ENCODE measurements at places on chromosomes 1 and 21.
A peak's percentile ranks its signal among the peaks of the same experiment; 100 is the strongest.

- DNase-seq: no peak
Measured at GRCh38 chr1:67978890-67979516, 71.4 kb downstream of the DIRAS3 start.

- peak; percentile 48 for DNase-seq
Measured at GRCh38 chr1:226649780-226650179, 89.3 kb downstream of the ITPKB start.

GRCh38 chr1:154714638-154715037 is 106.7 kb upstream of the ADAR start:
- DNase-seq: peak; percentile 46

DNA sequence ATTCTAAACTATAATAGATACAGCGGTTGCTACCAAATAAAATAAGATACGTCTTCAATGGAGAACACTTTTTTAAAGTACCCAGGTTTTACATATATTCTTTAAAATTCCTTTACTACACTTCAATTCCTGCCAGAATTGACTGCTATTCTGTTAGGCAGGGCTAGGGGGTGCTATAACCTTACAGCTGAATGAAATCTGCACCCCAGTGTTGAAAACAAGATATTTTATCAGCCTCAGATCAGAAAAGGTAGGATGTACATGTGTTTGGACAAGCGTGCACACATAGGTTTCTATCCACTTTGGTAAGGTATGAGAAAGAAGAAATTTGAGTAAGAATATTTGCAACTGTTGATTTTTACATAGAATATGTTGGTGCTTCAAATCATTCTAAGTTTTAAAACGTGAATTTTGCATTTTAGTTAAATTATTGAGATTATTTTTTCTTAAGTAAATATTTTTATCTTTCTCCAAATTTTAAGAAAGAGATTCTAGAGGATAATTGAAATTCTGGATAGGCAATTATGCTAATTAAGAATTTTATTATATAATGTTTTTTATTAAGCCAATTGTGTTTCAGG is 490.8 kb upstream of the ADGRL4 start:
- no peak for DNase-seq

DNA sequence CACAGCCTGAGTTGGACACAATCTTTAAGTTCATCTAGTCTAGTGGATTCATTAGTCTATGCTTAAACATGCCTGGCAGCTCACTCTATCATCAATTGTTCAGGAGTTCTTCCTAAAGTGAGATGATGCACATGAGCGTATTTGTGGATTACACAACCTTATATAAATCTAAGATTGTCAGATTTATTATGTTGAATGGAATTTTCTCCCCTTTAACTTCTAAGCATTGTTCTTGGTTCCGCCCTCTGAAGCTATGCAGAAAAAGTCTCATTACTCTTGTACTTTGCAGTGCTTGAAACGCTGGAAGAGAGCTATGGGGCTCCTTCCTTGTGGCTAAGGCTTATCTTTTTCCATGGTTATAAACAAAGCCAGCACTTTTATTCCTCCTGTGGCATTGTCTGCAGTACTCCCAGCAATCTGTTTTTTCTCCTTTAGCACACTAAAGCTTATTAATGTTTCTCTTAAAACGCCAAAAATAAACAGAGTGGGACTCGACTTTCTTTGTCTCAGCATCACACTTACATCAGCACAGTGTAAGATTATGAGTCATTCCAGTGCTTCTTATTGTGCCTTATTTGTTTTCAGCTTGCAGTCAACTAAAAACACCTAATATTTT is 316.8 kb upstream of the CAMK1G start:
- DNase-seq: no peak

All from CD4-positive, alpha-beta T cell treated with Interleukin-1 beta for 1 hour (primary cell).